ENCODE measurements at places on chromosomes 5 and 9.

DNA sequence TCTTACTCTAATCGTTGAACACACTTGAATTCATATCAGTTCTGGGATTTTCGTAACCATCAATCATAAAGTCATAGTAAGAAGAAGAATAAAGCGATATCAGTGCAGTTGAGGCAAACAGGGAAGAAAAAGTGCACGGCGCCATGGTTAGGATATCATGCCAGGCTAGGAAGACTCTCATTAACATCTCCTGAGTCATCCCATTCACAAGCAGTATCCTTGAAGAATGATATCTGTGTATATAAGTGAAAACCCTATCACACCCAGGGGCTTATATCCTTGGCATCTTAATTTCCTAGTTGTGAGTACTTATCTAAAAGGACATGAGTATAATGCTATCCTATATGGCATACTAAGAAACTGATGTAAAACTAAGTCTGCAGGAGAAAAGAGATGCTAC is 38.6 kb downstream of the NFIB start:
- DNase-seq, result no peak

- no peak for DNase-seq
Observed at GRCh38 chr9:136514022-136514714, 31.3 kb upstream of the SEC16A start.

GRCh38 chr9:21580636-21581378 is 98.7 kb upstream of the IFNE start:
- DNase-seq, result no peak

DNA sequence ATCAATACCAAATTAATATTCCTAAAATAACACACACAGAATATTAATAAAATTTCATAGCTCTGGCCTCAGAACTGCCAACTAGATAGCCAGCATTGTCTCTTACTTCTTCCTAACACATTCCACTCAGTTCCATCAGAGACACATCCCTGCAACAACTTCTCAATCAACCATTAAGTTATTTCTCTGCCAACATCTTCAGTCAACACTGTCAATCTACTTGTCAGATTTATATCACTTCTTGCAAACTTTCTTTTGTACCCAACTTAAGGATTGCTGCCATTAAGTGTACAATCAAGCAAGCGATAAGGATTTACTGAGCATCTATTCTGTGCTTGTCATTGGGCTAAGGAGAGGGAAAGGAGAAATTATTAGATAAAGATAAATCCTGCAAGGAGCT is 50.8 kb downstream of the PLCXD3 start:
- DNase-seq, result no peak

DNA sequence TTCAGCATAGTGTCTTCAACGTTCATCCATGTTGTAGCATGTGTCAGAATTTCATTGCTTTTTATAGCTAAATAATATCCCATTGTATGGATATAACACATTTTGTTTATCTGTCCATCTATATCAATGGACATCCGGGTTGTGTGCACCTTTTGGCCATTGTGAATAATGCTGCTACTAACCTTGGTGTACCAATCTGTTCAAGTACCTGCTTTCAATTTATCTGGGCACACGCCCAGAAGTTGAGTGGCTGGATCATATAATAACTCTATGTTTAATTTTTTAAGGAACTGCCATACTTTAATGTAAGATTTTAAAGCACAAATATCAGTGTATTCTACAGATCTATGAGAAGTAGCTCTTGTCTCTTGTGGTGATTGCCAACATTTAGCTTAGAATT is 43.5 kb downstream of the SCAI start:
- DNase-seq, result no peak

- no peak for DNase-seq
Observed at GRCh38 chr9:5488221-5489008, 21.9 kb upstream of the PDCD1LG2 start.

GRCh38 chr9:120603591-120603990 is 23.6 kb upstream of the CDK5RAP2 start:
- DNase-seq, result no peak

GRCh38 chr9:27645161-27645840 is 72.0 kb upstream of the C9orf72 start:
- no peak for DNase-seq

- DNase-seq, result no peak
Observed at GRCh38 chr5:168159425-168159824, 132.0 kb upstream of the WWC1 start.

DNA sequence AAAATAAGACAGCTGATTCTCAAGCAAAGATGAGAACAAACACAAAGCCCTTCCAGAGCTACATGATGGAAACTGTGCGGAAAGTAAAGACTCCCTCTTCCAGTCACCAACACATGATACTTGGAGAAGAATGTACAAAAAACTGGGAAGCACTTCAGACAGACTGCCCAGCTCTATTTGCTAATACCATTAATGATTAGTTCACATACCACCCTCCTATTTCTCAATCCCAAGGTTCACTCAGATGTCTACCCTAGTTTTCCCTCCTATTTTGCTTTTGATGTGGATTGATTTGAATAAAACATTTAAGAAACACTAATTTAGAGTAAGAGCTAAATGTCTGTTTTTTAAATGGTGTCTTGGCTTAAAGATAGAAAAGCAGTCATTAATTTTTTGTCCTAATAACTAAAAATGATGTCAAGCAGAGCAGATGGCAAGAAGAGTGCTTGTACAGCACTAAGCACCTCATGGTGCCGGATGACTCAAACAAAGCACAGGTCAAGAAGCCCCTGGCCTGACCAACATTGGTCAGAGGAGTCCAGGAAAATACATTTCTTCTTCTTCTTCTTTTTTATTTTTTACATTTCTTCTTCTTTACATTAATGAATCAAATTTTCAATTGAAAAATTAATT is 639.4 kb downstream of the PDE4D start:
- no peak for DNase-seq

GRCh38 chr5:119187776-119188529 is 117.1 kb downstream of the DMXL1 start:
- DNase-seq, result no peak

- no peak for DNase-seq
Observed at GRCh38 chr5:14149672-14150274, 6.6 kb downstream of the TRIO start.

DNA sequence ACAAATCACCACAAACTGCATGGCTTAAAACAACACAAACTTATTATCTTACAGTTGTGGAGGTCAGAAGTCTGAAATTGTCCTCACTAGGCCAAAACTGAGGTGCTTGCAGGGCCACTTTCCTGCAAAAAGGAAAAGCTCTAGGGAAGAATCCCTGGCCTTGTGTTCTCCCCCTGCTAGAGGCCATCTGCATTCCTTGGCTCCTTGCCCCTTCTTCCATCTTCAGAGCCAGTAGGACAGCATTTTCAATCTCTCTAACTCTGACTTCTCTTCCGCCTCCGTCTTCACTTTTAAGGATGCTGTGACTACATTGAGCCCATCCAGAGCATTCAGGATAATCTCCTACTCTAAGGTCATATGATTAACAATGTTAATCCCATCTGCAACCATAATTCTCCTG is 236.6 kb downstream of the CDK5RAP2 start:
- DNase-seq, result peak; percentile 68

DNA sequence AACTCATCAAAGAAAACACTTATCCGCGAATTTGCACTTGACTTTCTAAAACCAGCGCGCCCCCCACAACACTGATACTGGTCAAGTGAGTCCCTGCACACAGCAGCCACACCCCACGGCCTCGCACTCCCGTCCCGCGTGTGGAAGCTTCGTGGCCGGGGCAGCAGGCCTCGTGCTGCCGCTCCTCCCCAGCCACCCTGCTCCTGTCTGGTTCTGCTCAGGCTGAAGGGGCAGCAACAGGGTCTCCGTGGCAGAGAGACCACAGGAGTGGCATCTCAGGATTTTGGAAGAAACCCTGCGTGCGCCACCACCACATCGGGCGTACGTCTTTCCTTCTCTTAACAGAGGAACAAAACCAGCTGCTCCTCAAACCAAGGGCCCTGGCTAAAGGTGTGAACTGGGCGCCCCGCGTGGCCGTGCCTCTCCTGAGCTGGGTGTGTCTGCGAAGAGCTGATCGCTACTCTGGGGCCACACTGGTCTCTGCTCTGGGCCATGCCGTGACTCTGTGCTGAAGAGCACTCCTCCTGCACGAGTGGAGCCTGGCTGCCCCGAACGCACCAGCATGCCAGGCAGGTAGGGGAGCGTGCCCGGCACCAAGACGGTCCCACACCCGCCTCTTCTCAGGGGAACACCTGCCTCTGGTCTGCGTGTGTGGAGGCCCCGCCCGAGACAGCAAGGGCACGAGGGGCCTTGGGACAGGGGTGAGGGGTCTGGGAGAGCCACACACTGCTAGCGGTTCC is 17.4 kb upstream of the LHX3 start:
- no peak for DNase-seq

GRCh38 chr5:137672001-137672400 is 63.9 kb downstream of the KLHL3 start:
- DNase-seq, result no peak

DNA sequence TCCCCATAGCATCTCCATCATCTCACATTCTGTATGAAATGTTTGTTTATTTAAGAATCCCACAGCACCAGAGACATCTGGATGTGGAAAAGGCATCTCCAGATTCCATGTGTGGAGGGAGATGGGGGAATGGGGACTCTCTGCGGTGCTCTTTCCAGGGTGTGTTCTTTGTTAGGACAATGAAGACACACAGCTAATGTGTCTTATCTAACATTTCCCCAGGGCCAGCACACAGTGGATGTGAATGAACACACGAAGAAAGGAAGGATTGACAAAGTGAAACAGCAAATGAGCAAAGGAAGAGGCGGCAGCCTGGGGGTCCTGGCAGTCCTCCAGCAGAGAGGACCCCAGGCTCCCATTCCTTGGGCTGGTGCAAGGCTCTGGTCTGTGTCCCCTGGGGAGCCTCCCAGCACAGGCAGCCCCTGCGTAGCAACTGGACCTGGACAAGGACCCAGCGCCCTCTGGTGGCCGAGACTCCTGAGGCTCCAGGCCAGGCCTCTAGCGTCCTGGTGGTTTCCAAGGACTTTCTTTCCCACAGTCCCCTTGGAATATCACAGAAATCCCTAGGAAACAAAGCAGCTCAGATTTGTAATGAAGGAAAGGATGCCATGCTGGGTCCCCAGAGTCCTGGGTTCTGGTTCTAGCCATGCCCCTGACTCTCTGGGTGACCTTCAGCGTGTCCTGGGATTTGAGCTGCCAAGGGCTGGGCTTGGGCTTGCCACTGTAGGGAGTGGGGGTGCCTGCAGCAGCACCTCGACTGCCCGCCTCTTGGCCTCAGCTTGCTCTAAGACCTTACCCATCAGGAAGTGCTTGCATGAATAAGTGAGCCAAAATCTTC is 3.5 kb upstream of the PDLIM7 start:
- DNase-seq, result peak; percentile 86

GRCh38 chr5:149563466-149563865 is 12.2 kb upstream of the CSNK1A1 start:
- no peak for DNase-seq

DNA sequence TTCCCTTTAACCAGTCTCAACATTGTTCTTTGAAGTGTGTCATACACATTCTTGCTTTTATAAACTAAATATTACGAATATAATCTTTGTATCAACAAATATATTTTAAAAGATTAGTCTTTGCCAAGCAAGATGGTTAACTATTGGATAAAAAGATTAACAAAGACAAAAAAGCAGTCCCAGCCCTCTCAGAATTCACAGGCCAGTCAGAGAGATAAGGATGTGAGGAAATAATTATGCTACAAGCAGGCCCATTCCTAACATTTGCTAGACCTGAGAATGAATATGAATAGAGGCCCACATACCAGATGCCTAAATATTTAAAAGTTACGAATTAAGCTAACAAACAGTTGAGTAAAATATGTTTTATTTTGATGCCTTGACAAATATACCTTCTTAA is 457.7 kb downstream of the CETN3 start:
- no peak for DNase-seq

DNA sequence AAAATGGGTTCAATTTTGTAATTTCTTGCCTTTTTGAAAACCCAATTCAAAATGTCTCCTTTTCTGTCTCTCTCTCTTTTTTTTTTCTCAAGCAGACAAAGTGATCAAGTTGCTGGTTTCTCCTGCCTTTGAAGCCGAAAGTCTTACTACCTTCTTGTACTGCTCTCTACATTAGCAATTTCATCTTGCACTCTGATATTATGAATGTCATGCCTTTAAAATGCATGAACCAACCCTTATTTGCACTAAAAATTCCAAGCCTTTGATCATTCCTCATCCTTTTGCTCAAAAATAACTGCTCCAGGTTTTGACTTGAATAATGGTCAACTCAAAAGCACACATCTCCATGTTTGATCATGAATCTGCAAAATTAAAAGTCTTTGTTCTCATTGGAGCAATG is 125.2 kb downstream of the CETN3 start:
- no peak for DNase-seq

- DNase-seq, result no peak
Observed at GRCh38 chr5:142472306-142472951, 147.6 kb upstream of the SPRY4 start.

GRCh38 chr5:90170261-90170660 is 239.3 kb downstream of the CETN3 start:
- DNase-seq, result peak; percentile 19

DNA sequence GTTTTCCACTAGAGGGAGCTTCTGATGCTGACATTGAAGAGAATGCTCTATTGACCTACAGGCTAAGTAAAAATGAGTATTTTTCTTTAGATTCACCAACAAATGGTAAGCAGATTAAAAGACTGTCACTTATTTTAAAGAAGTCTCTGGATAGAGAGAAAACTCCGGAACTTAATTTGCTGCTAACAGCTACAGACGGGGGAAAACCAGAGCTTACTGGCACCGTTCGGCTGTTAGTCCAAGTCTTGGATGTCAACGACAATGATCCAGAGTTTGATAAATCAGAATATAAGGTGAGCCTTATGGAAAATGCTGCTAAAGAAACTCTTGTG is 764 bp downstream of the PCDHA11 start:
- DNase-seq, result no peak

DNA sequence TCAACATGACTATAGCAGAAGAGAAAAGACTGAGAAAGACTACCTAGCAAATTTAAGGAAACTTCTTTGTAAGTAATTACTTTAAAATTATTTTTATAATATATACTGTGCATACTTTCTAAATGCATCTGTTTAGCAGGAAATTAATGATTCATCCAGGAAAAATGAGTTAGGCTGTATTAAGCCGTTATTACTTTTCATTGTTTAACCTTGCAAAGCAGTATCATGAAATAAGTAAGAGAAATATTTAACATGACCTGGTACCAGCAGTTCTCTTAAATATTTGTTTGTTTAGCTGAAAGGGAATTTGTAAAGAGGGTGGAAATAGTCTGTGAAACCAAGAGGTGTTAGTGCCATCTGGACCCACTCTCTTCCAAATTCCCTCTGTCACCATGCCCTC is 175.0 kb downstream of the GNAQ start:
- no peak for DNase-seq

- DNase-seq, result no peak
Observed at GRCh38 chr9:32395510-32396216, 11.2 kb downstream of the ACO1 start.

- no peak for DNase-seq
Observed at GRCh38 chr9:72322259-72322658, 42.7 kb downstream of the ZFAND5 start.

DNA sequence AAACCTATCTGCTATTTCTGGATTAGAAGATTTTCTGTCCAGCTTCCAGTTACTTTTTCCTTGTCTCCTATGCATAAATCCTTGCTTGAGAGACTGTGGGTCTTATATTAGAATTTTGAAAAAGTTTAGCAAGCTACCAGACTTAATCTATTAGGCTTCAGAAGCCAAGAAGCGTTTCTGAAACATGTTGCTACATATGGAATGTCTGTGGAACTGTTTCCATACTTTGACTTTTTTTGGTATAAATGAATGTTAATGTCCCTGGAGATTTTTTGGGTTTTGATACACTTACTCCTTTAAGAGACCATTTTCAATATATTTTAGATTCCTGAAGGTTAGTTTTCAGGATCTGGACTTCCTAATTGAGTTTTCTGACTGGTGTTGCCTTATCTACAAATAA is 191.4 kb upstream of the SGCD start:
- DNase-seq, result no peak

Measured in NCI-H446 (cell line).